ENCODE measurements at places on chromosomes 6 and 20.
A peak's percentile ranks its signal among the peaks of the same experiment; 100 is the strongest.

- peak; percentile 52 for DNase-seq
Measured at GRCh38 chr6:41846666-41847237, 48.4 kb downstream of the USP49 start.

DNA sequence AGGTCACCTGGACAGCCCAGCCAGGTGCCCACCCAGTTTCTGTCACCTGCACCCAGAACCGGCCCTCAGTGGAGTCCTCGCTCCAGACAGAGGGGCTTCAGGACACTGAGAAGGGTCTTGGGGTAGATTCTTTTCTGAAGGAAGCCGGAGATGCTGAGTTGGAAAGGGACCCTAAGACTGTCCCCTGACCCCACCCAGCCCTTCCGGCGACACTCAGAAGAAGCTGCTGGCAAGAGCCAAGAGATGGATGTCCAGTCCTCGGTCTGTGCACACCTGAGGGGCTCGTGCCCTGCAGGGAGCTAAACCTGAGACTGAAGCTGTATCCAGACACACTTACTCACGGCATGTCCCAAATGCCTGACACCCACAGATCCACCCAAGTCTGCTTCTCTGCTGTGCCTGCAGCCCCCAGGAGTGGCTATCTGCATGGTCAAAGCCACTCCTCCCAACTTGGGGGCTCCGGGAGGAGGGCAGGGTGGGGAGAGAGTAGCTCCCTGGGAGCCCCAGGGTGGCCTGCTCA, 20.2 kb downstream of the NTSR1 start:
- no peak for DNase-seq

- peak; percentile 84 for DNase-seq
Measured at GRCh38 chr6:24721461-24722215, 2.7 kb upstream of the C6orf62 start.

- DNase-seq: no peak
Measured at GRCh38 chr6:160146454-160147145, 25.0 kb downstream of the SLC22A1 start.

DNA sequence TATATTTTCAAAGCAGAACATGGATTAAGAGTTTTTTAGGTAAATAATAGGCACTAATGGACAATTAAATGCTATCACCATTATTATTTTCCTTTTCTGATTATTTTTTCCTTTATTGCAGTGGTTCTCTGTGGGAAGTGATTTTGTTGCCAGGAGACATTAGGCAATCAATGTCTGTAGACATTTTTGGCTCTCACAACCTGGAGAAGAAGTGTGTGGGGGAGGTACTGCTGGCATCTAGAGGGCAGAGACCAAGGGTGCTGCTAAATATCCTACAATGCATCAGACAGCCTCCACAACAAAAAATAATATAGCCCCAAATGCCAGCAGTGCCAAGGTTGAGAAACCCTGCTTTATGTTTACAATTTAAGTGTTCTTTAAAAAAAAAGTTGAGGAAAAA, 8.3 kb downstream of the IFNGR1 start:
- no peak for DNase-seq

DNA sequence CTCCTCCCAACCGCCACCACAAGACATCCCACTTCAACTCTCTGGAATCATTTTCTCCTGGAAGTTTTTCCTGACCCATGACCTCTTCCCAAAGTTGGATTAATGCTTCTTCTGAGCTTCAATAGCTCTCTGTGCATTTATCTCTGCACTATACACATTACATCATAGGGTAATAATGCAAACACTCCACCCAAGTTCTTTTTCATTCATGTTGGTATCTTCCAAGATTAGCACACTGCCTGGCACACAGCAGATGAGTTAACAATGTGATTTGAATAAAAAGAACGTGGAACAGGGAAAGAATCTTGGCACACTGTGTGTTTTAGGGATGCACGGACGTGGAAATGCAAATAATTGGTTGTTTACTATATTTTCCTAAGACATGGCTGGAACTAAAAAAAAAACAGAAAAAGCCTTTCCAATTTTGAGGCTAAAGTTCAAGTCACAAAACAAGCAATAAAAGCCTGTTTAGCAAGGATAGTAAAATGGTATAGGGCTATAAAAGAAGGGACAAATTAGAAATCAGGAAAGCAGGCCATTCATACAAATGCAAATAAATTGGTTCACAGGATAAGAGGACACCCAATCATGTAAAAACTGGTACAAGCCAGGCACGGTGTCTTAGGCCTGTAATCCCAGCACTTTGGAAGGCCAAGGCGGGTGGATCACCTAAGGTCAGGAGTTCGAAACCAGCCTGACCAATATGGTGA, 1.6 kb upstream of the FAM135A start:
- DNase-seq: no peak

DNA sequence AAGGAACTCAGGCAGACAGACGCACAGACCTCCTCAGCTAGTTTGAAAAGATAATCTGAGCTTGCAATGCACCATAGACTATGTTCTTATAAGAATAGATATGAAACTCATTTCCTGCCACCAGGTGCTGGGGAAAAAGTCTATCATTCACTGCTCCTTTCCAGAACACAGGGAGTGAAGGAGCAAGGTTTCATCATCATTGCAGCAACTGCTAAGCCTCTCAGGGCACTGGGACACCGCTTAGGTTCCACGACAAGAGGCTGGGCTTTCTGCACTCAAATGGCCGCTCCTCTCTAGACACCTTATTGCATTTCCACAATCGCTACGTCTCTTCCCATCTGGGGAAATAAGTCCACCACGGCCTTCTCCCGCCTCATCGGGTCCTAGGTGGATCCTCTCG, 418.5 kb upstream of the JARID2 start:
- DNase-seq: no peak

DNA sequence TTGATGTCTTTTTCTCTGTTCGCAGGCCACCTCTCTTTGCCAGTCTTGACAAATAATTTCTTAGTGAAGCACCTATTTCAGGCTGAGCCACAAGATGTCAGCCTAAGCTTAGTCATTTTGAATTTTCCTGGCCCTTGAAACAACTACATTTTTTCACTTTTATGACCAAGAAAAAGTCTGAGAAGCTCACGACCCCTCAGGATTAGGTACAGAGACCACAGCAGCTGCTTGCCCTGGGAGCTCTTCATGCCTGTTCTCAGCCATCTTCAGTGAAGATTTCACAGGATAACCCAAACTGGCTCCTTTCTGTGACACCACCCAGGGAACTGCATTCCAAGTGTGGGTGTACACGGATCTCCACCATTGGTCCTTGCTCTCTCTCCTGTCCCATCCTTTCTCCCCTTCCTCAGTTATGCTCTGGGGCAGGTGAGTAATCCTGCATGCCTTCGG, 38.4 kb upstream of the SPTLC3 start:
- DNase-seq: no peak

GRCh38 chr6:151275566-151275965, 35.8 kb downstream of the AKAP12 start:
- no peak for DNase-seq

DNA sequence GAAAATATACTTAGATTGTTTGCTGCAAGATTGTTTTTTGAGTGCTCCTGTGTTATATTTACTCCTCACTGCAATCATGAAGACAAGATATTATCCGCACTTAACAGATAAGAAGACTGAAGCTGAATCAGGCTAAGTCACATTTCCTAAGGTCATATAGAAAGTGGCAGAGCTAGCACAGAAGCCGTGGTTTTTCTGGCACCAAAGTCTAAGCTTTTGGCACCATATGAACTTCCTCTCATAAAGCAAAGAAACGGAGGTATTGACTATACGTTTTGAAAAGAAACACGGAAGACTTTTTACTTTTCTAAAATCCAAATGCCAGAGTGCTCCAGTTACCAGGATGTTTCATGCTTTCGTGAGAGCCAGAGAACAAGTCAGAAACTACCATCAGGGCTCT, 9.3 kb upstream of the DTD1 start:
- no peak for DNase-seq

DNA sequence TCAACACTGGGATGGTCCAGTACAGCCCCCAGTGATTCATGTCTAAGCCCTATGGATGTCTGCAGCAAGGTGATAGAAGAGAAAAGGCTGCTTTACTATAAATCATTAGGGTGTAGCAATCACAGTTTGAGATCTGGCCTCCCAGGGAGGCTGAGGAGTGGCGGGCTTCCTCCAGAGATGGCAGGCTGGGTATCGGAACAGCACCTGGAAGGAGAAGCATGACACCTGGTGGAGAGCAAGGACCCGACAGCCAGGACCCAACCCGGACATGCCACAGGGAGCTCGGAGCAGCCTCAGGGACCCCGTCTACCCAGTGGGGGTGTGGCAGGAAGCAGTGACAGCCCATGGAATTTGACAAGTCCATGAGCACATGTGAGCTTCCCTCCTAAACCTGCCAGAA, 114.8 kb upstream of the CD93 start:
- no peak for DNase-seq

DNA sequence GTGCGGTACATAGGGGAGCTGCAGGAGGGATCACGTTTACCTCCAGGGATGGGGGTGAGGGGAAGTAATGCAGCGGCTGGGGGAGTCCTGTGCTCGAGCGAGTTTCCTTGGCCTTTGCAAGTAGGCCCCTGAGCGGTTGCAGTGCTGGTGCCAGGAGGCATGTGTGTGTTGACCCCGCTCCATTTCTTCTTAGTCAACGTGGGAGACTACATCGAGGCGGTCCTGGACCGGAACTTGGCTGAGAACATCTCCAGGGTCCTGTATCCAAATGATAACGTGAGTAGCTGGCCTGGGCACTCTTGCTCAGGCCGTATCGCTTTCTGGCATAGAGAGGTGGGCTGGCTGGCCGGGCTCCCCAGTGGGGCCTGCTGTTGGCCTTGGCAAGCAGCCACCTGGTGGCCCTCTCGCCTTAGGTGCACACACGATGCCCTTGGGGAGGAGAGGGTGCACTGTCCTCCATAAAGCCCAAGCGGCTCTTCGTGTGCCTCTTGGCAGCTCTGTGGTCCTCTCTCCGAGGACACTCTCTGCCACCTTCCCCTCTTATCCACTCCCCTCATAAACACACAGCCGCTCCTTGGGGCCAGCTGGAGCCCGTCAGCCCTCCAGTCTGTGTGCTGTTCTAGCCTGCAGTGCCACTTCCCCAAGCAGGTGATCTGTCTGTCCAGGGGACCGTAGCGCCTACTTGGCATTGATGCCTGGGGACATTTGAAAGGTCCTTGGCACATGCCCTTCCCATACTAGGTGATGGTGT, 29.3 kb downstream of the PYGB start:
- DNase-seq: no peak

DNA sequence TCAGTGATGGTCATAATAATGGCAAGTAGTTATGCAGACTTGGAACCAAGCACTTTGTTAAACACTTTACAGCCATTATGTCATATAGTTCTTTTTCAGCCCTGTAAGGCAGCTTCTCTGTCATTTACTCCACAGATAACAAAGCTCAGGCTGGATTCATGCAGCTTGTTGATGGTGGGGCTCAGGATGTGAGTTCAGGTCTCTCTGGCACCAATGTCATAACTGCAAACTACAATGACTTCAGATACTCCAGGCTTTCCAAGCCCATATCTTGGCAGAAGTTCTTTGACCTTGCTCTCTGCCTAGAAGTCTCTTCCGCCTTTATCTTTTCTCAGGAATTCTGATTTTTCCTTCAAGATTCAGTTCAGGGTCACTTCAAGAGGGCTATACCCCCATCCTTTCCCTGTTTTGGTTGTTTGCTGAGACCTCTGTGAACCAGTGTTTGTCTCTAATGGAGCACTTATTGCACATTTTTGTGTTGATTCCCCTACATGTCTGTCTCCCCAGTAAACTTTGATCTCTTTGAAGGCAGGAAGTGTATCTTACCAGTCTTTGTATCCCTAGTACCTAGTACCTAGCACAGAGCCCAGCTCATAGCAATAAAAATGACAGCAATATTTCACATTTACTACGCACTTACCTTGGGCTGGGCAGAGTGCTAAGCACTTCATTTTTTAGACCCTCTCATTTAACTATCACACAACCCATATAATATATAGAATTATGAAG, 19.7 kb upstream of the EFHC1 start:
- DNase-seq: no peak

DNA sequence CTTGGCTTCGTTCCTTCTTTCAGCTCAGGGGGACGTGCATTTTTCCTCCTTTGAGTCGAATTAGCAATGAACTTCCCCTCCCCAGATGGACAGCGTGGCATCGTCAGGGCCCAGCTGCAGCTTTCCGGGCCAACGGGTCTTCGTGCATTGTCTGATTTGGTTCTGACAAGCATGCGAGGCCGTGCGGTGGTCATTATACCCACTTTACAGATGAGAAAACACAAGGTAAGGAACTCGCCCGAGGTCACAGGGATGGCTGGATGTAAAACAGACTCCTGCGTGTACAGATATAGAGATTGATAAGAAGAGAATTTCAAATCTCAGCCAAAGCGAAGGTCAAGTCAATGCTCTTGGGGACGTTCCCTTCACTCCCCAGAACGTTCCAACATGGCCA, 187.6 kb upstream of the SULF2 start:
- DNase-seq: no peak

DNA sequence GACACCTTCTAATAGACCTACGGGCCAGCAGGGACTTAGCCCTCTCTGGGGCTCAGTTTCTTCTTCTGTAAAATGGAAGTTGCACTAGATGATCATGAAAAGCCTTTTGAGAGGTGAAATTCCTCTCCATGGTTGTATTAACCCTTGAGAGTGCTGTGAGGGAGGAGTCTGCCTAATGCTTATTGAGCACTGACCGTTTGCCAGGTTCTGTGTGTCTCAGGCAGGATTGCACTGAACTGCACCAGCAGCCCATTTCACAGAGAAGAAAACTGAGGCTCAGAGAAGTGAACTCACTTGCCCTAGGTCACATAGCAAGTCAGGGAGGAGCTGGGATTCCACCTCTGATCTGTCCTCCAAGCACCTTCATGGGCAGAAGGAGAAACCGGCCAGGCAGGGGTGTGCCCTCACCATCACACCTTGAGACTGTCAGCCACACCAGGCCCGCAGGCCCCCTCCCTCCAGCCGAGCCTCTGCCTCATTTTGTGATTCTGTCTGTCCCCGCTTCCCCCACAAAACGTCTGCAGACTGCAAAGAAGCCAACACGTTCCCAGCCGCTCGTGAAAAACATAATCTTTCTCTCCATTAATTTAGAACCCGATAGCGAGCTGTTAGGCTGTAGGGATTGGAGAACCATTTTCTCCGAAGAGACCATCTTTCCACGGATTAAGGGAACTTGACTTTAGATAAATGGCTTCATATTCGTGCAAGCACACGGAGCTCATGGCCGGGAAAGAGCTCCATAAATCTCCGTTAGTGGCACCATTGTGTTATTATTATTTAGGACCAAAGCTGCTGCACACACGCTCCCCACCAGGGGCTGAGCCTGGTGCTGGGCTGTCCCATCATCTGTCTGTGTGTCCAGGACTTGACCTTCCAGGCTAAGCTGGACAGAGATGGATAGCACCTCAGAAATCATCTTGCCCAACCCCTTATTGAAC, 46.0 kb downstream of the KIAA1755 start:
- DNase-seq: no peak

- DNase-seq: no peak
Measured at GRCh38 chr6:71665931-71666330, 220.4 kb upstream of the RIMS1 start.

DNA sequence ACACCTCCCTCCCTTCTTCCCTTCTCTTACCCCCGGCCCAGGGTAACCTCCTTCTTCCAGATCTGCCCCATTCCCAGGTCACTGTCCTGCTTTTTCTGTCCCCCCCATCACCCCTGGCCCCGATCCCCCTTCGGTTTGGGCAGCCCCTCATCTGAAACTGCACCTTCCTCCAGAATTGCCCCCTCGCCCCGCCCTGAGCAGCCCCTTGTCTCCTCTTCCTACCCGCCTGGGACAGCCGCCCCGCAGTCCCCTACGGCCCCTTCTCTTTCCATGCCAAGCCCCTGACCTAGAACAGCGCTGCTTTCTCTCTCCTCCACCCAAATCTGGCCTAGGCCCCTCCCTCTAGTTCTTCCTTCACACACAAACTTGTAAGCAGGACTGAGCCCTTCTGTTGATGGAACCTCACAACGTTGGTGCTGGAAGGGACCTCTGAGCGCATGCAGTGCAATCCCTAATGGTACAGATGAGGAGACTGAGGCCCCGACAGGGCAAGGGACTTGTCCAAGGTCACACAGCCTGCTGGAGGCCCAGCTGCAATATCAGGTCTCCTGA, 630 bp downstream of the PPP2R5D start:
- DNase-seq: no peak

Measured in CD4-positive, alpha-beta T cell treated with Interleukin-4 for 4 hours (primary cell).